Smooth muscle cell of the coronary artery (primary cell): ENCODE measurements at places on chromosomes 5 and 9. TPM values are rescaled to one million over a fixed set of nuclear protein-coding genes. Genes with fewer than 3 reads are reported as not detected.

Gene RNF180
- 1.6 and 7.4 TPM in 2 replicates for total RNA-seq

Gene NTRK2
- 0.38 and 25.4 TPM in 2 replicates for total RNA-seq

Gene C1QTNF3
- total RNA-seq: 0.60 and 1.1 TPM in 2 replicates

Gene CAMK2A
- total RNA-seq: 0.08 and 0.35 TPM in 2 replicates

Gene SWI5
- 35.1 and 64.4 TPM in 2 replicates for total RNA-seq

Gene GRXCR2
- not detected in 2 replicates for total RNA-seq

Gene PAEP
- not detected in 2 replicates for total RNA-seq

Gene MARCOL
- total RNA-seq: not detected in 2 replicates

Gene CD180
- total RNA-seq: not detected in 2 replicates

Gene CETN3
- 11.6 and 12.3 TPM in 2 replicates for total RNA-seq

Gene FRMD3
- 0.94 and 5.3 TPM in 2 replicates for total RNA-seq

Gene GABRG2
- not detected in 2 replicates for total RNA-seq
